Common myeloid progenitor, CD34-positive (primary cell): ENCODE measurements at places on chromosomes 2 and 18.

DNA sequence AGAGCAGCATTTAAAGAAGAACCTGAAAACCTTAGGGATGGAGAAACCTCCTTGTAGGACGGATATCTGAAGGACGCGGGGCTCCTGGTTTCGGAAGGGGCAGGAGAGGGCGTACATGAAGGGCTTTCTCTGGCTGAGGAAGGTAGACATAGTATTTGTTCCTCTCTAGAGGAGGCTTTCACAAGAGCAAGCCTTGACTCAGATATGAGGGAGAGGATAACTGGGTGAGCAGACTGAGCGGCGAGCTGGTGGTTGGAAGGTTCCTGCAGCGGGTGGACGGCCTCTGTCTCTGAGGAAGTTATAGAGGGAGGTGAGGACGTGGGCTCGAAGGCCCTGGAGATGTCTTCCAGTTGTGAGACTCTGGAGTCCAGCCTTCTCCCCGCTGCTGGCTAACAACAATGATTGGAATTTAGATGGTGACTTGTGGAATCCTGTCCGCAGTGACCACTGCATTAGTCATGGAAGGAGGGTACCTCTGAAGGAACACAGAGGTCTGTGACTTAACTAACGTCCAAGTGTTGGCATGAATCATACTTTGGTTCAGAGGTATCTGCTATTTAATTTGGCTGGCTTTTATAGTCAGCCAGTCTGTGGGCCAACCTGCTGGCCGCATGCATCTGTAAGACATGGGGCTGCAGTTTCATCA lies 80.9 kb downstream of the ASAP2 start:
- no peak for DNase-seq
- H3K27me3 ChIP-seq: no peaks in the 10 kb centered on the region
- no peaks in the 10 kb centered on the region for H3K36me3 ChIP-seq
- H3K27ac ChIP-seq: no peak overlapping the region
- no peaks in the 10 kb centered on the region for H3K4me1 ChIP-seq

DNA sequence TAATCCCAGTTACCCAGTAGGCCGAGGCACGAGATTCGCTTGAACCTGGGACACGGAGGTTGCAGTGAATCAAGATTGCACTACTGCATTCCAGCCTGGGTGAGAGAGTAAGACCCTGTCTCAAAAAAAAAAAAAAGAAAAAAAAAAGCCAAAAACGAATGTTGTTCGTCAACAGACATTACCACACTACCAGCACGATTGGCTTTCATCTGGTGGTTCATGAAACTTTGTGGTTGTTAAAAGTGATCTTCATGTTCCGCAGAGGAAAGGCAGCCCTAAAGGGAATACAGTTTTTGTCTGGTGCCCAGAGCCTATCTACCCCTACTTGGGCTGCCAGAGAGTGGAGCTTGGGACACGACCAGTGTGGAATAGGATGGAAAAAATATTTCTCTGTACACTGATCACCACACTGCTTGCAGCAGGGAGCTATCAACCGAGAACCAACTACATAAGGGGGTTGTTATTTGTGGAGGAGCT lies 13.6 kb upstream of the CXCR4 start:
- peak; percentile 53 for DNase-seq
- H3K4me3 ChIP-seq: no peak overlapping the region
- H3K36me3 ChIP-seq: no peaks in the 10 kb centered on the region
- no peaks in the 10 kb centered on the region for H3K27me3 ChIP-seq
- H3K4me1 ChIP-seq: peaks cover 56% of the 10 kb centered on the region
- no peak overlapping the region for H3K27ac ChIP-seq

- peak within 1 kb of the TSS; percentile 68 for H3K27ac ChIP-seq
- H3K27me3 ChIP-seq: no peaks in the 10 kb centered on the region
- peak; percentile 88 for DNase-seq
- peak within 1 kb of the TSS; percentile 98 for H3K4me3 ChIP-seq
- H3K36me3 ChIP-seq: no peaks in the 10 kb centered on the region
These were observed at the start of gene COBLL1 for GRCh38 chr2:164841719-164842623. Gene COBLL1 (minus strand): TSS chr2:164841823. CDS start chr2:164841196, 627 bp downstream.

DNA sequence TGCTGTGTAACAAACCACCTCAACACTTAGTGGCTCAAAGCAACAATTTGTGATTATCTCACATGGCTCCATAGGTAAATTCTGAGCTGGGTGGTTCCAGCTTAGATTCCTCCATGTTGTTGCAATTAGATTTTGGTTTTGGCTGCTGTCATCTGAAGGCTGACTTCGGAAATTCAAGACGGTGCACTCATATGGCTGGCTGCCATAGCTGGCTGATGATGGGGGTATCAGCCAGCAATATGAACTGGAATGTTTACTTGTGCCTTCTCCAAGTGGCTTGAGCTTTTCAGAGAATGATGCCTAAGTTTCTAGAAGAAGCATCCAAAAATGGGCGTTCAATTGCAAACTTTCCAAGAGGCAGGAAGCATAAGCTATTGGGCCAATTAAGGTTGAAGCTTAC lies 213.1 kb downstream of the GCA start:
- no peaks in the 10 kb centered on the region for H3K36me3 ChIP-seq
- H3K4me1 ChIP-seq: no peaks in the 10 kb centered on the region
- H3K27ac ChIP-seq: no peak overlapping the region
- H3K4me3 ChIP-seq: no peak overlapping the region
- no peaks in the 10 kb centered on the region for H3K27me3 ChIP-seq
- DNase-seq: no peak

- no peaks in the 10 kb centered on the region for H3K4me1 ChIP-seq
- peaks cover 13% of the 10 kb centered on the region for H3K36me3 ChIP-seq
- no peaks in the 10 kb centered on the region for H3K27me3 ChIP-seq
- no peak overlapping the region for H3K27ac ChIP-seq
These were observed 86.9 kb downstream of the SOS1 start for GRCh38 chr2:39033980-39034379.

DNA sequence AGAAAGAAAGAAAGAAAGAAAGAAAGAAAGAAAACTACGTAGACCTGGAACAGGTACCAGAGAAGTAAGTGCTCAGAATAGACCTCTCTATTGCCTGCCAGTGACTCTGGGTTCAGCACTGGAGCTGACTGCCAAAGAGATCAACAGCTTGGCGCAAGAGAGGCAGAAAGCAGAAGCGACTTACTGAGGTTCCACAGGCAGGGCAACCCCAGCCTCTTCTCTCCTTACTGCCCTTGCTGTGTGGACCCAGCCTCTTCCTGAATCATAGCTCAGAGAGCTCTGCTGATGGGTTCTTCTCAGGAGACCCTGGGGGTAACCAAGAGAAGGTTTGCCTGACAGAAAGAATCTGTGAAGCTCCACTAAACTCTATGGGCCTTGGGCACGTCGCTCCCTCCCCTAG lies 7.1 kb downstream of the CAPN13 start:
- no peaks in the 10 kb centered on the region for H3K27me3 ChIP-seq
- H3K4me1 ChIP-seq: no peaks in the 10 kb centered on the region
- no peak overlapping the region for H3K4me3 ChIP-seq
- H3K27ac ChIP-seq: no peak overlapping the region
- DNase-seq: no peak

DNA sequence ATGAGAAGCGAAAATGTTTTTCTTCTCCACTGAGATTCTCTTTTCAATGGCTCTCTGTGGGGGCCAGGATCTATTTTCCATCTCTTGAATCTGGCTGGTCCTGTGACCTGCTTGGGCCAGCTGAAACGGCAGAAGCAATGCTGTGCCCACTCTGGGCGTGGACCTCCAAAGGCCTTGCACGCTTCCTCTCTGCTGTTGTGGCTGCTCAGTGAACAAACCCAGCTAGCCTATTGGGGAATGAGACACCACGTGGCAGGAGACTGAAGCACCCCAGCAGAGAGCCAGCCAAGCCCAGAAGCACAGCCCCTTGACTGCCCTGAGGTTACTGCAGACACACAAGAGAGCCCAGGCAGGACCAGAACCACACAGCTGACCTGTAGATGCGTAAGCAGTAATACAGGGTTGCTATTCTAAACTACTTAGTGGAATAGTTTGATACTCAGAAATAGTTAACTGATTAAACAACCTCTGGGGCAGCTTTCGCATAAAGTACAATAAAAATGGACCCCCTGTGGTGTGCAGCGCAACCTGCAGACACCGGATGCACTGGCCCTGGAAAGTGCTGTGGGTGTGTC lies 221.7 kb upstream of the SH3BP4 start:
- DNase-seq: no peak
- no peak overlapping the region for H3K27ac ChIP-seq
- no peaks in the 10 kb centered on the region for H3K36me3 ChIP-seq

GRCh38 chr2:10382354-10383061 lies 65.6 kb downstream of the ODC1 start:
- H3K27ac ChIP-seq: no peak overlapping the region
- peaks cover 2% of the 10 kb centered on the region for H3K36me3 ChIP-seq
- H3K27me3 ChIP-seq: no peaks in the 10 kb centered on the region
- peak; percentile 83 for DNase-seq
- H3K4me3 ChIP-seq: peak overlapping the region; percentile 49

GRCh38 chr2:181004647-181005325 lies 24.4 kb downstream of the UBE2E3 start:
- peaks cover 2% of the 10 kb centered on the region for H3K36me3 ChIP-seq
- no peaks in the 10 kb centered on the region for H3K4me1 ChIP-seq
- no peaks in the 10 kb centered on the region for H3K27me3 ChIP-seq
- H3K4me3 ChIP-seq: no peak overlapping the region
- no peak for DNase-seq

DNA sequence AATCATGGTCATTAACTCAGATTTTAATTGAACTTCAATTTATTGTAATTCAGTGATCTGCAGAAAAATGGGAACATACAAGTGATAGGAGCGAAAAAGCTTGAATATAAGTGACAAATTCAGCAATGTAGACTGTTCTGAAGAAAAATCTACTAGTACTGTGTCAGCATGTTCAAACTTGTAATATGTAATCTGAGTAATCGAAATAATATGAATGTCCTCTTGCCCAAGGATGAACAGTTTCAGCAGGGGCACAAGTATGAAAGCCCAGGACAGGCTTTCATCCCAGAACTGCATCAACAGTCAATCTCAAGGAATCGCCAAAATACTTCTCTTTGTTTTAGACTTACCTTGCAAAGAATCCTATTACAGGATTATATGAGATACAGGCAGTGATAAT lies 1110.5 kb downstream of the LRP1B start:
- no peaks in the 10 kb centered on the region for H3K36me3 ChIP-seq
- no peak overlapping the region for H3K27ac ChIP-seq
- no peak overlapping the region for H3K4me3 ChIP-seq
- H3K4me1 ChIP-seq: no peaks in the 10 kb centered on the region

DNA sequence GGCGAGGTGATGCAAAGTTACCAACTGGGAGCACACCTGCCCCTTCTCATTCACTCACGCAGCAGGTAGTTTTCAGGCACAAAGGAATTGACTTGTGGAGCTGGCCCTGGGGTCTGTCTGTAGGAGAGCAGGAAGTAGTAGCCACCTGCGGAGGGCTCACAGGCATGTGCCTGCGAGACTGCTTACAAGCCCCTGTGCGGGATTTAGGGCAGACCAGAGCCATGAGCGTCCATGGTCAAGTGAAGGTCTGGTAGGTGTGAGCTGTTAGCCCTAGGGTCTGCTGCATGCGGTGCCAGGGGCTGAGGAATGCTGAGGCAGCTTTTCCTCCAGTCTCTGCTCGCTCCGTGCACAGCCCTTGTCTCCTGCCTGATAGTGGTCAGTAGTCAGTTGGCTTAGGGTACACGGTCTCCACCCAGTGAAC lies 18.9 kb downstream of the INPP4A start:
- H3K4me1 ChIP-seq: peaks cover 86% of the 10 kb centered on the region
- H3K36me3 ChIP-seq: peaks cover 7% of the 10 kb centered on the region
- DNase-seq: no peak
- H3K4me3 ChIP-seq: no peak overlapping the region
- H3K27ac ChIP-seq: peak overlapping the region; percentile 20
